ENCODE measurements at places on chromosomes 16 and 17. TPM values are rescaled to one million over a fixed set of nuclear protein-coding genes. Genes with fewer than 3 reads are reported as not detected.

- H3K36me3 ChIP-seq = peaks cover 7% of the 10 kb centered on the region
- peak overlapping the region; percentile 92 for H3K4me3 ChIP-seq
- H3K27me3 ChIP-seq = peaks cover 5% of the 10 kb centered on the region
- peaks cover 13% of the 10 kb centered on the region for H3K4me1 ChIP-seq
- peak; percentile 99 for DNase-seq
- peak overlapping the region; percentile 92 for H3K27ac ChIP-seq
These were observed 805 bp upstream of the ORAI3 start for GRCh38 chr16:30947859-30948666.

C17orf107 gene
- 1.5 TPM for total RNA-seq

CDH11 gene
- 526 TPM for total RNA-seq

GRCh38 chr17:62627219-62627903, at the start of gene MRC2:
MRC2 (plus strand) TSS chr17:62627670; CDS start chr17:62627803, 133 bp downstream.
- H3K27me3 ChIP-seq = peaks cover 11% of the 10 kb centered on the region
- peaks cover 46% of the 10 kb centered on the region for H3K4me1 ChIP-seq
- peaks cover 38% of the 10 kb centered on the region for H3K36me3 ChIP-seq
- peak within 1 kb of the TSS; percentile 99 for H3K4me3 ChIP-seq
- peak within 1 kb of the TSS; percentile 96 for H3K27ac ChIP-seq
- peak; percentile 70 for DNase-seq

DNA sequence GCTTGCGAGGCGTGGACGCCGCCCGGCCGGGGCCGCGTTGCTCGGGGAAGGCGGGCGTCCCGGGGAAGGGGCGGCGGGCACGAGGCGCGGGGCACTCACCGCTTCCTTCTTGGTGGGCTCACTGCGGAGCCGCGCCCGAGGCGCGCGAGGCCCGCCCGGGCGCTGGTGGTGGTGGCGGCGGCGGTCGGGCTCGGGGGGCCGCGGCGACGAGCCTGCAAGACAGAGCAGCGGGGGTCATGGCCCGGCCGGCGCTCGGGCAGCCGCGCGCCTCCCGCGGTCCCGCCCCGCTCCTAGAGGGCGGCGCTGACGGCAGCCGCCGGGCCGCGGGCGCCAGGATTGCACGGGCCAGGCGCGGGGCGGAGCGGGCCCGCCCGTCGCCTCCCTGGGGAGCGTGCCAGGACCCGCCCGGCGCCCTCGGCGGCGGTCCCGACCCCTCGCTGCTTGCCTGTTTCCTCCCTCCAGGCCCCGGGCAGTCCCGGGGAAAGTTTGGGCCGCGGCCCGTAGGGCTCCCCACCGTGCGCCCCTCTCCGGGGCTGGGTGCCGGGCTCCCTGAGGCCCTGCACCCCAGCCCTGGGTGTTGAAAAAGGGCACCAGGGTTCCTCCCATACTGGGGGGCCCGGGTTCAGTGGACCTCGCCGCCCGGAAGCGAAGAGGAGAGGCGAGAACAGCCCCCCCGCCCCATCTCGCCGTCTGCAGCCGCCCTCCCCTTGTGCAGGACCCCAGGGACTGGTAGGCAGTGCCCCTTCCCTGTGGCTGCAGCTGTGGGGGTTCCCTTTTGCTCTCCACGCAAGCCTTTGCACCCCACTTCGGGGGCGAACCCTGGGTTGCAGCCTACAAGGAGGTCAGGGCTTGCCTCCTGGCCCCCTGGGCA, at the start of gene C16orf74:
C16orf74 (minus strand) TSS at position 270 of the 871 bp plus-strand sequence. CDS start 15,879 bp downstream, outside the sequence.
- H3K27ac ChIP-seq = peak within 1 kb of the TSS; percentile 89
- peak; percentile 20 for DNase-seq
- peak within 1 kb of the TSS; percentile 97 for H3K4me3 ChIP-seq
- peaks cover 46% of the 10 kb centered on the region for H3K4me1 ChIP-seq

GRCh38 chr17:19651451-19652238, 3.1 kb downstream of the ALDH3A2 start:
- H3K4me1 ChIP-seq = peaks cover 46% of the 10 kb centered on the region
- peaks cover 6% of the 10 kb centered on the region for H3K27me3 ChIP-seq
- no peak overlapping the region for H3K4me3 ChIP-seq
- no peak for DNase-seq
- peaks cover 31% of the 10 kb centered on the region for H3K36me3 ChIP-seq
